ENCODE measurements at places on chromosomes 5 and 9.

DNA sequence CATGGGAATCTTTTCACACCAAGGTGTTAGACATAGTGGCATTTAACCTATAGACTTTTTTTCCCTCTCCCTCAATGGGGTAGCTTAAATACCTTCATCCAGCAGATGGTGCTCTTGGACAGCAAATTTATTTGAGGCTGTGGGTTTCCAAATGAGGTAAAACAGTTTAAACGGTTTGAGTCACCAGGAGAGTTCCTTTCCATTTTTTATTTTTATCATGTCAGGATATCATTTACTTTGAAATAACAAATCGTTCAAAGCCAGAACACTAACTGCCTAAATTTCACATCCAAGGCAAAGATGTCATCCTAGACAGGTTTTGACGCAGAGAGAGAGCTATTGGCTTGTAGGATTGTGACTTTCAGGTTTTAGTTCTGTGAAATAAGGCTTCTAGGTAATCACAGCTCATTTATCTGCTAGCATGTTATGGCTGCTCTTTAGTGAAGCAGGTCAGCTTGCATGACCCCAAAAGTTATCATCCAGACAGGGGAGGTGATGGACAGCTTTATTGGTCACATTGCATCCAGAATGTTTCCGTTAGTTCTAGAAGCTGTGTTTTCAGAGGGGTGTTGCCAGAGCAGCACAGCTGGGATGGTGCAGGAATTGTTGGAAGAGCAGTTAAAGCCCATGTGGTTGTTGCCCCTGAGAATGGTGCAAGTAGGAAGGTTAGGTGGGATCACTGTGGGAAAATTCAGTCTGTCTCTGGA, 69.8 kb downstream of the KDM4C start:
- peak; percentile 29 for DNase-seq

DNA sequence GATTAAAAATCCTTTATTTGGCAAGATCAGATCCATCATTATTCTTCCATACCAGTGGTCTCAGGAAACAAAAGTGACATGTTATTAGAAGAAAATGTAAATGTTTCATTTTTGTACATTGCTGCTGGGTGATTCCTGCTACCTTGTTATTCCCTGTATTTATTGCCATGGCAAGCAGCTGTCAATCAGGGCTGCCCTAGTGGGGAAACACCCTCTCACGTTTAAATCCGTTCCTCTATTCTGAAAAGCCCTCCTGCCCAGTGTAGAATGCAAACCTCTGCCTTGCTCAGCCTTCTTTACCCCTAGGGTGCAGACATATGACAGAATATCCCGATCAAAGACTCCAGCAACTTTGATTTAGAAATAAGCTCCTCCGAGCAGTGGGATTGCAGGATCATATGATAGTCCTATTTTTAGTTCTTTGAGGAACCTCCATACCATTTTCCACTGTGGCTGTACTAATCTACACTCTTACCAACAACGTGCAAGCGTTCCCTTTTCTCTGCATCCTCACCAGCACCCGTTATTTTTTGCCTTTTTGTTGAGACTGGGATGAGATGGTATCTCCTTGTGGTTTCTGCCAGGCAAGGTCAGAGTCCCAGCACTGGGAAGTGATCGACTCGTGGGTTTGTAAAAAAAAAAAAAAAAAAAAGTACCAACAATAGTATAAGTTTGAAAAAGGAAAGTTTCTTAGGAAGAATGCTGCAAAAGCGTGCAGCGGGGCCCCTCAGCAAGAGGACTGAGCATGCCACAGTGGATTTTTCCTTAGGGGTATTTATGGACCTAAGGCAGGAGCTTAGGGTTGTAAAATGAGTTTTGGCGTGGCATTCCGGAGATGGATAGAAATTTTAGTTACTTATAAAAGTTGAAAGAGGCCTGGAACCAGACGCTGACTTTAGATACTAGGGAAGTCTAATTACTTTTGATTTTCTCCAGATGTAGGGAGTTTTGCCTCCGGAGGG, 66.7 kb downstream of the HRH2 start:
- no peak for DNase-seq

DNA sequence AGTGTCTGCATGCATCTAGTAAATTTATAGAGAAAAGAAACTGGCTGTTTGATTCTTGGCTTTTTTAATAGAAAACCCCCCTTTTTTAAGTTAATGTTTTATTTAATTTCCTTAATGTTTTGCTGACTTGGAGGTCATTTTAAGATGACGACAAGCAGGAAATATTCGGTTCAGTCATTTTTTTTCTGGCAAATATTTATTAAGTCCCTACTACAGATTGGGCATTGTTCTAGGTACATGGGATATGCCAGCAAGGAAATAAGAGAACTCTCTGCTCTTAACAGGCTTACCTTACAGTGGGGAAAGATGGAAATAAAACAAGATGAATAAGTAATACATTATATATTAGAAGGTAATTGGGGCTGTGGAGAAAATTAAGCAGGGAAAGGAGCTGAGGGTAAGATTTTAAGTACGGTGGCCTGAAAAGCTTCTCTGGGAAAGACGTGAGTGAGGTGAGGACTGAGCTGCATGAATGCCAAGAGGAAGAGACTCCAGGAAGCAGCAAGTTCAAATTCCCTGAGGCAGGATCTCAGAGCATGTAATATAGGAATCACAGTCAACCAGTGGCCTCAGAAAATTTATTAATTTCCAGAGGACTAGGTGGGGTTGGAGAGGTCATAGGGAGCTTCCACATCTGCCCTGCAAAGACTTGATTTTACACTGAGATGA, 316.0 kb upstream of the DAP start:
- no peak for DNase-seq

GRCh38 chr9:114899995-114900394, 30.4 kb downstream of the TNFSF8 start:
- DNase-seq = no peak

- DNase-seq = no peak
Observed at GRCh38 chr9:71269859-71270258, 148.4 kb upstream of the TRPM3 start.

GRCh38 chr5:59757442-59757841, 136.1 kb downstream of the PDE4D start:
- no peak for DNase-seq

DNA sequence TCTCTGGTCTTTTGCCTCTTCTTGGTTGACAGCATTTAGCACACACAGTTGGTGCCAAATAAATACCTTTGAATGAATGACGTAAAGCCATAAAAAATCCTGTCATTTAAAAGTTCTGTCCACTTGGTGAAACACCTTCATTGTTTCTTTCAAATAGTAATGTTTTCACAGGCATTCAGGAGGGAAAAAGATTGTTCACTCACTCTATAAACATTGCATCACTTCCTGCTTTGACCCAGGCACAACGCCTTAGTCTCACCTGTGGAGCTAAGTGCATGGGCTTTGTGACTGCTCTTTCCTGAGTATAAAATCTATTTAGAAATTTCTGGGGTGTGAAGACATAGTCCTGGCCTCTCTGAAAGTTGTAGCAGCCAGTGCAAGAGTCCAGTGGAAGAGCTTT, 88.9 kb upstream of the CXCL14 start:
- DNase-seq = no peak

- no peak for DNase-seq
Observed at GRCh38 chr9:122106576-122106975, 13.5 kb upstream of the TTLL11 start.

- DNase-seq = peak; percentile 16
Observed at GRCh38 chr9:119884438-119884837, 515.2 kb upstream of the BRINP1 start.

DNA sequence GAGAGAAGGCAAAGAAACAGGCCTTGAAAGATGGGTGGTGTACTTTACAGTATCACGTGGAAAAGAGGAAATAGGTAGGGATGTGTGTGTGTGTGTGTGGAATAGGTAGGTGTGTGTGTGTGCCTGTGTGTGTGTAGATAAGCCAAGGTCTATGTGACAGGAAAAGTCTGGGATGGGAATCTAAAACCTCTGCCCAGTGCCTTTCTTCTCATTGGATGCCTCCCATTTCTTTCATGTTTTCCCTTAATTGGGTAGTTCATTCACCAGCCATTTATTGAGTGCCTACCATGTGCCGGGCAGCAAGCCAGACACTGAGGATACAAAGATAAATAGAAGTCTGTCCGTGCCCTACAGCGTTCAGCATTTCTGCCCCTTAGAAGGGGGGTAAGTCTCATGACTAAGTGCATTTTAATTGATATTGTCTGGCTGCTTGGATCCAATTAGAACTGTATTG, 1.0 kb downstream of the URM1 start:
- DNase-seq = no peak

DNA sequence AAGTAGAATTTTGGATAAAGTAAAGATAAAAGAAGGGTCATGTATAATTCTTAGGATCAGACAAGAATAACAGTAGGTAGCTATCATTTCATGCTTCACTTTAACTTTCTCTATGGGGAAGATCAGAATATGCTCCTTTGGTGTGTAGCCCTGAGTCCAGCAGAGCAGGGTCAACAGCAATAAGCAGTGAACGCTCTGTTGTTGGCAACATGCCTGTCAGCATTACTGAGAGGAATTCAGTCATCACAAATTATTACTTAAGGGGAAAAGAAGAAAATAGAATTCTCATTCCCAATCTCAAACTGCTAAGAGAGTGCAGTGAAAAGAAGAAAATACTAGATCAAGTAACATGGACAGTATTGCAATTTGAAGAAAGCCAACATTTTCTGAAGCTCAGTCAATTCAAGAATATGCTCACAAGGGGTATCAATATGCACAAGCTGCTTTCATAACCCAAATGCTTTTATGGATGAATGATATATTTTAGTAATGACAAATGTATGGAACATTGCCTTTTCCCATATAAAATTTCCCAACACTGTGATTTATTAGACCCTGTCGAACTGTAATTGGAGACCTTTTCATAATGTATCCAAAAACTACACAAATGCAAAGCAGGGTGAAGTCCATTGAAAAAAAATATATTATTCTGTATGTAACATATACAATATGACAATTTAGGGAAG, 1359.4 kb downstream of the EFNA5 start:
- DNase-seq = no peak

DNA sequence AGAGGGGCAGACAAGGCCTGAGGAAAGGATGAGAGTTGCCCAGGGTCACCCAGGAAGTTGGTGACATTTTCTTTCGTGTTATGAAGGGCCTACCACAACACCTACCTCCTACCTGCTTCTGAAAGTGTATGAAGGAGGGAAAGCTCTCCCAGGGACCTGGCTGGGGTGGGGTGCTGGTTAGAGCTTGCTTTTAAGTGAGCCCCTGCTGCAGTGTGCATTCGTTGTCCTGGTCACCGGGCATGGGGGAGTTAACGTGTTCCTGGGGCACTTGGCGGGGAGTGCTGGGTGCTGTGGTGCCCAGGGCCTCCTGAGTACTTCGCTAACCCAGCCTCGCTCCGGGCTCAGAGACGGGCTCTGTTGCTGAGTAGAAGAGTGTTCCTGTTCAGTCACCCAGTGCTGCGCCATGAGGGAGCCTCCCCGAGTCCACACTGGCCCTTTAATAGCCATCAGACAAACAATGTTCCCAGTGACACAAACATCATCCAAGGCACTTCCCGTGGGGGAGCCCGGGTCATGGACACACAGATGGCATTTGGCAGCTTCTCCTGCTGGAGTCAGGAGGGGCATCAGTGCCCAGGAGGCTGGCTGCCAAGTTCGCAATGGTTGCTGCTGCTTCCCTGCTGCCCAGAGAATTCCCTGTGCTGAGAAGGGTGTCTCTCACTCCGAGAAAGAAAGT, 85.7 kb downstream of the AMBP start:
- DNase-seq = no peak

DNA sequence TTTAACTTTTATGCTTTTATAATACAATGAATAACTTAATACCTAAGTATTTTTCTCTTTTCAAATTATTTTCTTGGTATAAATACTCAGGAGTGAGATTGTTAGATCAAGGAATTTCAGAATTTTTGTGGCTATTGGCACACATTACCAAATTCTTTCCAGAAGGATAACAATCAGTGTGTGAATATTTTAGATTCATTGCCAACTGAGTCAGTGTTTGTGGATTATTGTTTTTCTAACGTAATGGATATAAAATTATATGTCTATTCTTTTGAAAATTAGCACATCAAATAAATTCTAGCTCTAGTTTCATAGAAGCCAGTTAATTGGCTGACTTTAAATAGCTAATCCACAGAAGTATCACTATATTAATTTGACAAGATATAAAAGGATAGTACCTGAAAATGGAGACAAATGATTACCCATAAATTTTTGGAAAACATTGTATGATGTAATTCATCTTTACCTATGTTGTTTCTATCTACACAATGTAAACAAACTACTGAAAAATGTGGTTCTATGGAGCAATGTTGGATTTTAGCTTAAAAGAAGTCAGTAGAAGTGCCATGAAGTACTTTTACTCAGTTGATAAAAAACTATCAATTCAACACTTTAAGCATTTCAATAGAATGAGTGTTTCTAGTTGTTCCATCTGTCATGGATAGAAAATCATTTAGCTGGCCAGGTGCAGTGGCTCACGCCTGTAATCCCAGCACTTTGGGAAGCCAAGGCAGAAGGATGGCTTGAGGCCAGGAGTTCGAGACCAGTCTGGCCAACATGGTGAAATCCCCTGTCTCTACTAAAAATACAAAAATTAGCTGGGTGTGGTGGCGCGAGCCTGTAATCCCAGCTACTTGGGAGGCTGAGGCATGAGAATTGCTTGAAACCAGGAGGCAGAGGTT, 185.1 kb downstream of the ADAMTSL1 start:
- DNase-seq = peak; percentile 67

DNA sequence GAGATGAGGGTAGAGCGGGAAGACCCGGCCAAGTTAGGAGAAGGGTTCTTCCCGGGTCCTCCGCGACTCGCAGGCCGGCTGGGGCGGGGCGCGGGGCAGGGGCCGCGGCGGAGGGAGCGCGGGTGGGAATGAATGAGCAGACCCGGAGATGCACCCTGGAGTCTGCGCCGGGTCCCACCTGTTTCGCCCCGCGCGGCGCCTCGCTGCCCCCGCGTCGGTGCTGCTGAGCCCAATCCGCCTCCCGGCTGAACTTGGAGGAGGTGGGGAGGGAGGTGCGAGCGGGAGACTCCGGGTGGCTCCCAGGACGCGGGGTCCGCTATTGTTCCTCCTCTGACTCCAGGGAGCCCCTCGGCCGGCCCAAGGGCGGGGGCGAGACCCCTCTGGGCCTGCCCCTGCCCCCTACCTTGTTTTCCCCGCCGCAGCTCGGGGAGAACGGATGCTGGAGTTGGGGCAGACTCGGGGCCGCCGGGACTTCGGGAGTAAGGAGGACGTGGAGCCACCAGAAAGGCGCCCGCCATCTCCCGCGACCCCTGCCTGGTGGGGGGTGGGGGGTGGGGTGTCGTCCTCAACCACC, 659 bp downstream of the RAI14 start:
- peak; percentile 47 for DNase-seq

DNA sequence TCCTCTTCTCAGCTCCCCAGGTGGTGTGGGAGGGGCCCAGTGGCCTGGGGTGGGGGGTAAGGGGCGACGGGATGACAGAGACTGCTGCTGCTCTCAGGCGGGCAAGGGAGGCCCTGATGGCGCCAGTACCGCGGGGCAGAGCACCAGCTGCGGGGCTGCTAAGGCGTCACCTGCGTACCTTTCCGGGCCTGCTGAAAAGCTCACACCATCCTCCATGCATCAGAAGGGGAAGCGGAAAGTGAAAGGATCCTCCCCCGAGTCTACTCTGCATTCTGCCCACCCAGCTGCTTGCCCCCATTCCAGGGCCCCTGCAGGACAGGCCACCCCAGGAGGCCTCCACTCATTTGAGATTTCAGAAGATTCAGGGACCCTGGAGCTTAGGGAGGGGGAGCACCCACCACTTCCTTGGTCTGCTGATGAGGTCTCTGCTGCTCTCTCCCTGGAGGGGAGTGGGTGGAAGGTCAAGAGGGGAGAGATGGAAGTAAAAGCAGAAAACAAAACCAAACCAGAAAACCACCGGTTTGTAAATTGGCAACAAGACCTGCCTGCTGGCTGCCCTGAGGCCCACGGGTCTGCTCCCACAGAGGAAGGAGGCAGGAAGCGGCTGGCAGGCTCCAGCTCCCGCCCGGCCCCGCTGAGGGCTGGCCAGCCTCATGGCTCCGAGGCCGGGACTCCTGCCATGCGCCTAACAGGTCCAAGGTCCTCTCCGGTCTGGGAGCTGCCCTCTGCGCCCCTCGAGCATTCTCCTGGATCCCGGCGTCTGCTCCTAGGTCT, 33.6 kb downstream of the PRRT1B start:
- no peak for DNase-seq

All from AG20443 (cell line).